ENCODE measurements at places on chromosomes 11 and 22.
A peak's percentile ranks its signal among the peaks of the same experiment; 100 is the strongest.

DNA sequence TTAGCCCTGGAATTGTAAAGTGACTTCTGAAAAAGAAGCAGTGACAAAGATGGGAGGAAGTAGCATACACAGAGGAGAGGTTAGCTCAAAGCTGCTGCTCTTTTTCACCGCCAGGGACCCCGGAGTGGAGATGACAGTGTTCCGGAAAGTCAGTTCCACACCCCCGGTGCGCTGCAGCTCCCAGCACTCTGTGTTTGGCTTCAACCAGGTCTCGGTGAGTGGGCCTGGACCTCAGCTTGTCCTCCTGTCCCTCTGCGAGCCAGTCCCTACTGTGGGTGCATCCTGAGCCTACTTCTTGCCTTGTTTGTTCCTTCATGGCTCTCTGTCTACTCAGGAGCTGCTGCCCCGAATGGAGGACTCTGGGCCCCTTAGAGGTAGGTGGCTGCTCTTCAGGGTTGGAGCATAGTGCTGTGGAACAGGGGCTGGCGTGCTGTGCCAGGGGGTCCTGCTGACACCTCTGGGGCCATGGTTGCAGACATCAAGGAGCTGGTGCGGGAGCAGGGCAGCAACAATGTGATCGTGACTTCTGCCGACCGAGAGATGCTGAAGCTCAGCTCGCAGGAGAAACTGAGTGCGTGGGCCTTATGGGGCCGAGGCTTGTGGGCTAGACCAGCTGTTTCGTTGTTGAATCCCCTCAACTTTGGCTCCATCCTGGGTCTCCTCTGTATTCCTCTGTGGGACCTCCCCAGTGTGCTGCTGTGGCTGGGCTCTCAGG lies 1.7 kb downstream of the PCNX3 start:
- DNase-seq, result no peak

GRCh38 chr22:49355211-49355920 lies 472.3 kb downstream of the BRD1 start:
- no peak for DNase-seq

GRCh38 chr11:111699579-111700156 lies 66.5 kb downstream of the PPP2R1B start:
- DNase-seq, result no peak

DNA sequence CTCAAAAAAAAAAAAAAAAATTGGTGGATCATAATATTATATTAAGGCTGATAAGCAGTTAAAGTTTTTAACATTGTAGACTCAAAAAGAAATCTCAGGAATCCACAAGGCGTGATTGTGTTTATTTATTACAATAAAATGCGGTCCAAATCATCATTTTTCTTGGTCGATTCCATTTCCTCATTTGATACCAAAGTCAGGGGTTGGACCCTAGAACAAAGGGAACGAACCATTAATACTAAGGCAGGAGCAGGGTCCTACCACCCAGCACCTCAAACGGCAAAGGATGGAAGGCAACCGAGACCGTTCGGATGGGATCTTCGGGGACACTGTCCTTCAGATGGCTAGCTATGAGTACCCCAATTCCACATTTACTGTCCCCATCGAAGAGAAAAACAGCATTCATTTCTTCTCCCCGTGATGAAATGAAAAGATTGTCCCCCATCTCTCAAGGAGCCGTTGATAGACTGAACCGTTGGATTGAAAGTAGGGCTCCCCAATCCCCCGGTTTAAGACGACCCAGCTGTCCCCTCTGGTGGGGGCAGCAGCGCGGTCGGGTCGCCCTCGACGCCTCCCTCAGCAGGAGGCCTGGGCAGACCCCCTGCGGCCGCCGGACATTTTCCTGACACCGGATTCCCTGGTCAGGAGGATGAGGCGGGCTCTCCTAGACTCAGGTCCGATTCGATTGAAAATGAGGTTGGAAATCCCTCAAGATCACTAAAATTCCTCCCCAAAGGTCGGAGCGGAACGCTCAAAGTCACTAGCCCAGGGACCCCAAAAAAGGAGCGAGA lies 607 bp downstream of the DMC1 start:
- peak; percentile 36 for DNase-seq

DNA sequence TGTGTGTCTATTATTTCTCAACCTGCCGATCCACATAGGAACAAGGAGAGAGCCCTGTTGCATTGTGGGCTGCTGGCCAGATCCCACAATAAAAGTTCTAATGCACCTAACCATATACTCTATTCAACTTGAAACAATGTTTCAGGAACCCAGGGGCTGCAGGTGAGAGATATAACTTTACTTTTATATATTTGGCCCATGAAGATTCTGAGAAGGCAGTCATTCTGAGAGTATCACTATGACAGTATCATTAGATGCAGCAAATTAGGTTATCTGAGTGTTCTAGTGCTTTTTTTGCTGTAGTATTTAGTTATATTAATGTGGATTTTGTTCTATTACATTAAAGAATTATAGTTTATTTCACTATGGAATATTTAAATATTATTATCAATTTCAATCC lies 655.1 kb upstream of the ARHGAP42 start:
- DNase-seq, result no peak

- no peak for DNase-seq
Measured at GRCh38 chr11:123180166-123180565, 14.9 kb downstream of the CLMP start.

GRCh38 chr22:43561415-43562178 lies 149.8 kb downstream of the MPPED1 start:
- DNase-seq, result no peak

DNA sequence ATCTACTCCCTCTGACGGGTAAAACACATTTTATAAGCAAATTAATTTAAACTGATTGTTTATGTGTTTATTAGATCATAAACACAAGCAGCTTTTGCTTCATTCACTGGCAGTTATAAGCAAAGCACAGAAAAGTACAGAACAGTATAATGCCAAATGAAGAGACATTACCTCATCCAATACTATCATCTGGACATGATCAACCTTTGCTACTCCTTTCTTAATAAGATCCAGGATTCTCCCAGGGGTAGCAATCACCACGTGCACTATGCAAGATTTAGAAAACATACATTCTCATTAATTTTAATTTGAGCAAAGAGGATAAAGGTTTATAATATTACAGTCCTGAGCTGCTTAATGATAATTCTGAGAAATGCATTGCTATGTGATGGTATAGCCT lies 27.9 kb downstream of the DDX6 start:
- DNase-seq, result no peak

DNA sequence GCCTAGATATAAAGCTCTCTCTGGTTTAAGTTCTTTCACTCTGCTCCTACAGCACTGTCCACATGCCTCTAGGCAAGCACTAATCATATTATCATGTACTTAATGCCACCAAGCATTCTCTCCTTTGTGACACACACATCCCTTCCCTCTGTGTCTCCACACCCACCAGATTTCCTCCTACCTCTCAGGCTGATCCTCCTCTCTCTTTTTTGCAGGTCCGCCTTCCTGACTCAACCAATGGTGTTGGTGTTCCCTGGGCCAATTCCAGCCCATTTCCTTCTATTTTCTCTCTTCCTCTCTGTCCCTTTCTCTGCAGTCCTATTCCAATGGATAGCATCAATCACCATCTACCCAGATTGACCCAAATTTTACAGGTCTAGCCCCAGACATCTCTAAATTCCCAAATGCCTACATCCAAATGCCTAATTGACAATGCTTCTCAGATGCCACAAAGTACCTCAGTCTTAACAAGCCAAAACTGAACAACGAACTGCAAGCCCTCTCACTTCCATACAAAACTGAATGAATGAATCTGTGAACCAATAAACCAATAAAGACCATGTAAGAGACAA lies 504 bp upstream of the ZNF215 start:
- peak; percentile 56 for DNase-seq

- DNase-seq, result no peak
Measured at GRCh38 chr22:25726241-25726640, 15.7 kb upstream of the MYO18B start.

DNA sequence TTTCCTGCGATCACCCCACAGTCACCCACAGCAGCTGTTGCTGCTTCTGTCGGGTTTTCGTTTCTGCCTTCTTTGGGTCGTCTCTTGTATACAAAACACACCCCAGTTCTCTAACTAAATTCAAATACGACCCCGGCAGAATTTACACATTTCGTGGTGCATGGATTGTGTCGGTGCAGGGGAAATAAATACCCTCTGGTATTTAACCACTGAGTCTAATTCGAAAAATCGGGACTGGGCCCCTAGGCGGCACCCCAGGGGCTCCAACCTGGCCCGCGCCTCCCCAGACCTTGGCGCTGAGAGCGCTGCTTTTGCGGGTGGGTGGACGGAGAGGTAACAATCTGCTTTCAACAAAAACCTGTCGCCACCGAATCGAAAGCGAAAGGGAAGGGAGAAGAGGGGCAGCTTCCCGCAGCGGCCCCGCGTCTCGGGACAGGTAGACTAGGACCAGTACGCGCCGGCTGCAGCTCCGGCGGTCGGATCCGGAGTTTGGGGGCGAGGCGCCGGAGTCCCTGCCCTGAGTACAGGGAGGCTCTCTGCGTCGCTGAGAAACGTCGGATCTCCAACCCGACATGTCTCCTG lies 4.4 kb downstream of the ALX4 start:
- DNase-seq, result peak; percentile 28

GRCh38 chr11:120061761-120062560 lies 76.0 kb downstream of the TRIM29 start:
- DNase-seq, result no peak

- no peak for DNase-seq
Measured at GRCh38 chr22:17114173-17114897, 6.8 kb downstream of the TMEM121B start.

DNA sequence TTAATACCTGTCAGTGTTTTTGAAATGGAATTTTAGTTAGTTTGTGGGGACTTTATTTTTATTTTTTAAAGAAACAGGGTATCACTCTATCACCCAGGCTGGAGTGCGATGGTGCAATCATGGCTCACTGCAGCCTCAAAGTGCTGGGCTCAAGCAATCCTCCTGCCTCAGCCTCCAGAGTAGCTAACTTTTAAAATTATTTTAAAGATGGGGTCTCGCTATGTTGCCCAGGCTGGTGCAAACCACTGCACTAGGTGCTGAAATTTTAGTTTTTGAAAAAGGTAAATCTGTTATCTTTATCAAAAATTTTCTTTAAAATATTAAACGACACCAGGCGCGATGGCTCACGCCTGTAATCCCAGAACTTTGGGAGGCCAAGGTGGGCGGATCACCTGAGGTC lies 42.6 kb downstream of the AMBRA1 start:
- no peak for DNase-seq
